Mesenteric fat pad (tissue), 1 donor: ENCODE measurements at places on chromosomes 1 and 21. TPM values are rescaled to one million over a fixed set of nuclear protein-coding genes. Genes with fewer than 3 reads are reported as not detected.

Gene PRRX1
- 46.2 TPM for total RNA-seq

Gene GNAT2
- total RNA-seq = not detected

Gene CNTN2
- total RNA-seq = not detected

Gene LRRC3
- total RNA-seq = 3.8 TPM

DNA sequence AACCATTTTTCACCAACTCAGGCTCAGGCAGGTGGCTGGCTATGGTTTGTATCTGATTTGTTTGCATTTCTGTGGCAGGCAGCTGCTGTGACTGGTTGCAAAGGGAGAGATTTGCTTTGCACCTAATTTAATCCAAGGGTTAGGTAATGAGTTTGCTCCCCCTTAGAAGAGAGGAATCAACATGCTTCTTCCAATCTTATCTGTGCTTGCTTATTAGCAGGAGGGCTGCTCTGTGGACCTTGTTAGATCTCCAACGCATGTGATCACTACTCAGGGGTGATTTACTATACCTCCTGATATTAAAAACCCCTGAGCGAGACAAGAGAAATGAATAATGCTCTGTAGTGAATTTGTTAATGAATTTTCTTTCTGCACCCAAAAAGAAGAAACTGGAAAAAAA is 20.5 kb downstream of the OLFML3 start:
- no peak for DNase-seq
